ENCODE measurements at places on chromosomes 5 and 9.

DNA sequence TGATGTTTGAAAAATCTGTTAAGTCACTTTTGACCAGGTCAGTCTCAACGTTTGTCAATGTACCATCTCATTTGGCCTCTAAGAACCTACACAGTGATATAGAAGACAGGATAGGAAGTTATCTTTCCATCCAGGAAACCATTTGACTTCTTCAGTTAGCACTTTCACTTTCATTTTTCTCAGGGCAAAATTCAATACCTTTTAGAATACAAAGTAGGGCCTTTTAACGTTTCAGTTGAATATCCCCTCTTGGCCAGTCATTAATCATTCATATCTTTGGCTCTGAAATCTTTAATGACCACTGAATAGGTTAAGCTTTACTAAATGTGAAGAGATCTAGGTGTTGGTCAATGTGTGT is 101.1 kb upstream of the GNAQ start:
- peak; percentile 21 for DNase-seq

DNA sequence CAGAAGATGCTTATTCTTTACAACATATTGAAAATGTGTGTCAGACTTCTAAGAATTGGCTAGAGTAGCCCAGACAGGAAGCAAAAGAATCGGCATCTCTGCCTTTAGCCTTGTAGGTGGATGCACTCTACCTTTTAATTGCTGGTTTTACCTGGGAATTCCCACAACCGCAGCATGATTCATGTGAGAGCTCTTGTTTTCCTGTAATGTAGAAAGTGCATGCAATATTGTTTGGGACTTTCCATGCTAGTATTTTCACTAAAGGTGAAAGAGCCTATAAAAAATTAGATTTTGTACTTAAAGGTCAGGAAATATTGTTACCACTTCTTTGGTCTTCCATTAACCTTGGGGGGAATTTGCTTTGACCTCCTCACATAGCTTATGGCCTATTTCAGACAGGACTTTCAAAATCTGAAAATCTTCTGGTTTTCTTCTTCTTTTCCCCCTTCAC is 89.8 kb downstream of the NTRK2 start:
- peak; percentile 22 for DNase-seq

GRCh38 chr9:19512103-19512832 is 103.5 kb downstream of the ACER2 start:
- no peak for DNase-seq

DNA sequence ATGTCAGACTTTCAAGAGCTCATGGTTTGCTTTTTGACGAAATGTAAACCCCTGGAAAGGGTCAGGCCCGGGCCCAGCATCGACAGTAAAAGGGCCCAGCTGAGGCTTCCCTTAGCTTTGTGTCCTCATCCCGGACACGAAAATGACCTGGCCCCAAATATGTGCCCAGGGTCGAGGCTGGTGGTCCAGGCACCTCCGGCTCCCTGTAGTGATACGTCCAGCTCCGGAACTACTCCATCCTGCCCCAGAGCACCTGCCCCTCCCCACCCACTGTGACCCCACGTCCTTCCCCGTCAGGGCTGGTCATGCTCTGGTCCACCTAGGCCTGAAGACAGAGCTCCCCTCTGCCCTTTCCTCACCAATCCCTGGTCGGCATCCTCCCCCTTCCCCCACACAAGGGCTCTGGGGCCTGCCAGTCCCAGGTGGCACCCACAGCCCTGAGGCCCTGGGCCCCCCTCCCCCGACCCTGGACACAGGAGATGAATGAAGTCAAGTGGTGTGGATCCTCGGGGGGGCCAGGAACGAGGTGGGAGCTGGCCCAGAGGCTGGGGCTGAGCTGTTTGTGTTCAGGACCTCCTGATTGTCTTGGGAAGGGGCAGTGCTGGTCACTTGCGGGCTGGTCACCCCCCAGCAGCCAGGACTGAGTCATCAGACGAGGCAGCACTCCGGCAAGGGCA is 6.2 kb downstream of the OBP2A start:
- no peak for DNase-seq

DNA sequence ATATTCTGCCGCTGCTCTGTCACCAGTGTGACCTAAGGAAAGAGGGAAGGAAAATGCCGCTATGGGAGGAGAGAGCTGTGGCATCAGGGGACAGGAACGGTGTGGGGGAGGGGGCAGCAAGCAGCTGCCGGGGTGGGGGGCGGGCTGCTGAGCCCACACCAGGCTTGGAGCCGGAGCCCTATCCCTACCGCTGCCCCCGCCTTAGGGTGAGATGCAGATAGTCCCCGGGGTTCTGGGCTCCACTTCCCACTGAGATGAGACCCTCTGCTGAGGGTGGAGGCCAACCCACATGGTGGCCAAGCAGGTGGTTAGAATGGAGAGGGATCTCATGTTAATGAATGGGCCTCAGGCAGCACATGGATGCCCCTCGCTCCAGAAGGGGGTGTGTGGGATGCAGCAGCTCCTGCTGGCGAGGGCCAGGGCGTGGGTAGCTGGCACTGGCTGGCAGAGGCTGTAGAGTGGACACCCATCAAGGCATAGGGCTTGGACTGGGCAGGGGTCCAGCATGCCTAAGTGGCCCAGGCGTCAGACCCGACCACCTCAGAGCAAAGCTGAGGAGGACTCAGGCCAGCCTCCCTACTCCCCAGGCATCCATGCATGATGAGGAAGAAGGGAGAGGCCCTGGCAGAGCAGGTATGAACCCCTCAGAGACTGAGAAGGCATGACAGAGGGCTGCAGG is 131.5 kb downstream of the ZNF354C start:
- no peak for DNase-seq

- no peak for DNase-seq
Observed at GRCh38 chr5:148141645-148142044, 26.7 kb upstream of the SPINK14 start.

DNA sequence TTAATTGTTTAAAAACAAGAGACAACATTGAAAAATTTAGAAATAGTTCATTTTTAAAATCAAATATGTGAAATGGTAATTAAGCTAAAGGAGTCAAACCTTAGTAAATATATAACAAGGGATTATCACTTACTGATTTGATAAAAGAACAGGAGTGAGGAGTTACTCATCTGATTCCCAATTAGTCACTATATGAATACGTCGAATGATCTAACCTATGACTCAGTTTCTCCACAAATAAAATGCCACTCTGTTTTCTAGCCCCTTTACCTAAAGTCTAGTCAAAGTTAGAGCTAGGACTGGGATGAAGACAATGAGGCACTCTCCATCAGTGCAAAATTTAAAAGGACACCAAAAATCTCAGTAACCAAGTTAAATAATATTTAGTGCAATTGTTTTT is 70.4 kb upstream of the RASEF start:
- no peak for DNase-seq

DNA sequence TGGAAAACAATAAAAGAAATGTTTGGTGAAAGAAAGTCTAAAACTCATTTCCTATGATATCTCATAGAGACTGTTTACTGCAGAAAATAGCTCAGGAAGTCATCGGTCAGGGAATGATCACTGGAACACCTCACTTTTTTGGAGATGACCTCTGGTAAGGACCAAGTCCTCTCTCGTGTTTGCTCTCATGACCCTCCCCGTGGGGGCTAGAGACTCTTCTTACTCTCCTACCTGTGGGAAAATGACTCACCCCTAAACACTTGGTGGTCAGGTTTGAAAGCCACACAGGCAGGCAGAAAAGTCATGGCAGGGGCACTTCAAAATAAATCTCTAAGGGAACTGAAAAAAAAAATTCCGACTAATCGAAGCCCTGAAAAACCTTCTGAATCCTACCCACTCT is 48.2 kb downstream of the FAM240B start:
- DNase-seq = no peak

GRCh38 chr5:62450259-62450658 is 37.7 kb downstream of the IPO11 start:
- no peak for DNase-seq

DNA sequence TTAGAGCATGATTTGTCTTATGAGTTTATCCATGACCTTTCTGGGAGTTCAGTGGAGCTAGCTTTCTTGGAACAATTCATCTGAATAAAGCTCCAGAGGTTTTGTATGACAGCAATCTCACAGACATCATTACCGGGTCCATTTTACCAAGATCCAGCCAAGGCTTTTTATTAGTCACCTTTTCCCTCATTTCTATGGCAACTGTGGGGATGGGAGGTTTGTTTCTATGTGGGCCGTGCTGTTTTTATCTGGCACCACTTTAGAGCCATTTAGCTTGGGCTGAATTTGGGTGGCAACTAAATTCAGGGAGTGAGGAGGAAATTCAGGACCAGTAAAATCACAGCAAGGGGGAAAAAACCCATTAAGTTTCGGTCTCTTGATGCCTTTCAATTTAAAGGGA is 245.7 kb downstream of the NSG2 start:
- DNase-seq = no peak

DNA sequence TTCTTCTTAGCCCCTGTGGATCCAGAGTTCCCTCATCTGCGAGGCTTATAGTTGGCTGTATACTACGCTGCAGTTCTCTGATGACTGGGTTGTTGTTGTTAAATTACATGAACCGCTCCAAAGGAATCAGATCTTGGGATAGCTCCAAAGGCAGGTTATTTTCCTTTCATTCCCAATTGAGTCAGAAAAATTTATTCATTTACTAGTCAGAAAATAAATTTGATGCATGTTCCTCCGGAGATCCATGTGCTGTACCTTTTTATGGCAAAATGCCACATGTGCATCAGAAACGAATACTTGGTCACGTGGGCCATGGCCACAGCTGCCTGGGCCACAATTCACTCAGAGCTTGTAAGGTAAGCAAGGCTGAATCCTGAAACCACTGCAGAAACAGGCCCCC is 304.0 kb downstream of the NR2F1-AS1 start:
- no peak for DNase-seq

- no peak for DNase-seq
Observed at GRCh38 chr5:150298701-150299451, 3.8 kb downstream of the ARSI start.

DNA sequence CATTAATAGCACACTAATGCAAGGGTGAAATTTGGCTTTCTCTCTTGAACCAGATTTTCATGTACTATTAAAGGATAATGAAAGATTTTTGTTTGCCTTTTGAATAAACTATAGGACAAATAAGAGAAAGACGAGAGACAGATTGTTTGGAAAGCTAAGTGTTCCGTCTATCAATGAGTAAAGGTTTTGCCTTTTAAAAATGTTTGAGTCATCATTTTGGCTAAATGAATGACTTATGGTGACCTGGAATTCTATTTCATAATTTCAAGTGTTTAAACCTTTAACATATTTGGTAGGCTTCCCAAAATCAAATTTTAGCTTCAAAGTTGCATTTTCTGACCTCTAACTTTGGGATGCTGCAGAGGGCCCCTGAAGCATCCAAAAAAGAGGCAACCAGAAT is 145.2 kb downstream of the SLC25A46 start:
- DNase-seq = no peak

DNA sequence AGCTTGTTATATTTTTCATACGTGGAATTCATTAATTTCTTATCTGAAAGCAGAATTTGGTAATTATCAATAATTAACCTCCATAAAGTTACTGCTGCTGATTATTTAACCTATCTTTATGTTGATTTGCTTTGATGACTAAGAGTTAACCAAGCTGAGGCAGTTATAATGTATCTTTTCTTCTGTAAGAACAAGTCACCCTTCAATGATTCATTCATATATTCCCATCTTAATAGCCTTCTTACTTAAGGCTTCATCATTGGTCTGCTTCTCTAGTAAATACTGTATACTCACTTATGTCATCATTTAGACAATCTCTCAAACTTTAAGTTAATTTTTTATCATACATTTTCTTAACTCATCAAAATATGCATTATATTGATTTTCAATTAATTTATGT is 592.2 kb downstream of the ANXA1 start:
- DNase-seq = no peak

DNA sequence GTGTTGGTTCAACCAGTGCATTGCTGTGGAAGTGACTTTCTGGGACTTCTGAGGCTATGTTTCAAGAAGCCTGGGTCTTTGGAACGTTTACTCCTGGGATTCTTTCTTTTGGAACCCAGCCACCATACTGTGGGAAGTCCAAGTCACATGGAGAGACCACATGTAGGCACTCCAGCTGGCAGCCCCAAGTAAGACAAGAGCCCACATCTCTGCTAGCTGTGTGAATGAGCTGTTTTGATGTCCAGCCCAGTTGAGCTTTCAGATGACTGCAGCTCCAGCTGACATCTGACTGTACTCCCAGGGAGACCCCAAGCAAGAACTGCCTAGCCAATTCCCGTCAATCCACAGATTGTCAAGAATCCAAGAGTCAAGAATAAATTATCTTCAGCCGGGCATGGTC is 60.1 kb upstream of the SPATA31D4 start:
- DNase-seq = no peak

GRCh38 chr5:58450811-58451629 is 8.9 kb downstream of the PLK2 start:
- no peak for DNase-seq

GRCh38 chr9:68706363-68707201 is 1.5 kb downstream of the PIP5K1B start:
- no peak for DNase-seq

GRCh38 chr5:106818552-106818951 is 852.2 kb downstream of the EFNA5 start:
- no peak for DNase-seq

DNA sequence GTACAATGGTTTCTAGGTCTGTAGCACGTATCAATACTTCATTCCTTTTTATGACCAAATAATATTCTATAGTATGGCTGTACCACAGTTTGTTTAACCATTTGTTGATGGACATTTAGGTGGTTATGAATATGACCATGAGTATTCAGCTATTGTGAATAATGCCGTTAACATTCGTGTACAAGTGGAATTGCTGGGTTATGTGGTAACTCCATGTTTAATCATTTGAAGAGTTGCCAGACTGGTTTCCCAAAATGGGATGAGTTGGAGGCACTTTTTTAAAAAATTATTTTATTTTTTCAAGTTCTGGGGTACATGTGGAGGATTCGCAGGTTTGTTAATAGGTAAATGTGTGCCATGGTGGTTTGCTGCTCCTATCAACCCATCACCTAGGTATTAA is 4.6 kb downstream of the SNX2 start:
- no peak for DNase-seq

DNA sequence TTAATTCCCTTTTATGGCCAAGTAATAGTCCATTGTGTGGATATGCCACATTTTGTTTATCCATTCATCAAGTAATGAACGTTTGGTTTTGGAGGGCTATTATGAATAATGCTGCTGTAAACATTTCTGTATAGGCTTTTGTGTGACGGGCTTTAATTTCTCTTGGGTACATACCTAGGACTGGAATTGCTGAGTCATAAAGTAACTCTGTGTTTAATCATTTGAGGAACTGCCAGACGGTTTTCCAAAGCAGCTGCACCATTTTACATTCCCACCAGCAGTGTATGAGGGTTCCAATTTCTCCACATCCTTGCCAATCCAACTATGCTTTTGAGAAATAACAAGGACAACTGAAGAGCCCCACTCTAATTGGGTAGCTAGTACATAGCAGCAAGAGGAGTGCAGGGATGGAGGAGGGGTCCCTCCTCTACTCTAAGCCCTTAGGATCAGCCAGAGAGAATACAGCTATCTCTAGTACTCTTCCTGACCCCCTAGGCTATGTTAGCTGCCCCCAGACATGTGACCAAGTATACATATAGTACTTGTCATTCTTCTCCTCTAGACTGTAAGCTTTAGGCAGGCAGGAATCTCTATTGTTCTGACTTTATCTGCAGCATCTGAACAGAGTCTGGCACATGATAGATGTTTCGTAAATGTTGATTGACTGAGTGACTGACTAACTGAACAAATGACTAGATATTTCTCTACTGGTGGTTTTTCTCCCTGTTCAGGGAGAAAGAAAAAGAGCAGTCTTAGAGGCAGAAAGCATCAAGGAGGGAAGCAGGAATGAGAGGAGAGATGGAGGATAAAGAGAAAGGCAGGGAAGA is 22.1 kb upstream of the MATR3 start:
- DNase-seq = no peak
